ENCODE measurements at places on chromosomes 5 and 9.

DNA sequence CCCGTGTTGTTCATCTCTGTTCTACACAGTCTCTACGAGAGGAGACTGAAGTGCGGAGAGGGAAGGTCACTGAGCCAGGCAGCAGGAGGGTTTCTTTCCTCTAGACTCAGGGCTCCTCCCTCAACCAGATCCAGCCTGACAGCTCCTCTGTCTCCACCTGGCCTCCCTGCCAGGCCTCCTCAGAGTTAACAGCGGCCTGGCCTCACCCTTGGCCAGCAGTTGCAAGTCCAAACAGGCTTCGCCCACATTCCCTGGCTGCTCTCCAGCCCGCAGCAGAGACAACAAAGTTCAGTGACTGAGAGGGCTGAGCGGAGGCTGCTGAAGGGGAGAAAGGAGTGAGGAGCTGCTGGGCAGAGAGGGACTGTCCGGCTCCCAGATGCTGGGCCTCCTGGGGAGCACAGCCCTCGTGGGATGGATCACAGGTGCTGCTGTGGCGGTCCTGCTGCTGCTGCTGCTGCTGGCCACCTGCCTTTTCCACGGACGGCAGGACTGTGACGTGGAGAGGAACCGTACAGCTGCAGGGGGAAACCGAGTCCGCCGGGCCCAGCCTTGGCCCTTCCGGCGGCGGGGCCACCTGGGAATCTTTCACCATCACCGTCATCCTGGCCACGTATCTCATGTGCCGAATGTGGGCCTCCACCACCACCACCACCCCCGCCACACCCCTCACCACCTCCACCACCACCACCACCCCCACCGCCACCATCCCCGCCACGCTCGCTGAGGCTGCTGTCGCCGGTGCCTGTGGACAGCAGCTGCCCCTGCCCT is at the start of gene HRCT1:
HRCT1 (plus strand) TSS at position 291 of the 768 bp plus-strand sequence; CDS start at position 377, 86 bp downstream.
- no peak for DNase-seq

GRCh38 chr9:92728831-92729734 is 35.5 kb downstream of the BICD2 start:
- no peak for DNase-seq

DNA sequence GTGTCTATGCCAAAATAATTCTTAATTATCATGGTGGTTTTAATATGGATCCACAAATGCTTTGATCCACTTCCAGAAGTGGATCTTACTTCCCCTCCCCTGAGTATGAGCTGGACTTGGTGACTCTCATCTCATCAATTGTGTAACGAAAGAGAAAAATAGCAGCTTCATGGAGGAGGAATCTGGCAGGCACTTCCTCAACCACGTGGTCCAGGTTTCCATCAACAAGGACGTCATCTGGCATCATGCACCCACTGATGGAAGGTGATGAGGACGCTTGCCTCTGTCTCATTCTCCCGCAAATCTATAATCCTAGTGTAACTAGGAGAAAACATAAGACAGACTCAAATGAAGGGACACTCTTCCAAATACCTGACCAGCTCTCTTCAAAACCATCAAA is 54.6 kb upstream of the S1PR3 start:
- no peak for DNase-seq

GRCh38 chr5:139696894-139697658 is 48.9 kb downstream of the CXXC5 start:
- DNase-seq, result no peak

GRCh38 chr5:5460311-5460710 is 37.8 kb downstream of the ICE1 start:
- no peak for DNase-seq

- DNase-seq, result no peak
Measured at GRCh38 chr5:13771011-13771571, 173.4 kb downstream of the DNAH5 start.

- no peak for DNase-seq
Measured at GRCh38 chr9:134607971-134608370, 33.6 kb upstream of the COL5A1 start.

DNA sequence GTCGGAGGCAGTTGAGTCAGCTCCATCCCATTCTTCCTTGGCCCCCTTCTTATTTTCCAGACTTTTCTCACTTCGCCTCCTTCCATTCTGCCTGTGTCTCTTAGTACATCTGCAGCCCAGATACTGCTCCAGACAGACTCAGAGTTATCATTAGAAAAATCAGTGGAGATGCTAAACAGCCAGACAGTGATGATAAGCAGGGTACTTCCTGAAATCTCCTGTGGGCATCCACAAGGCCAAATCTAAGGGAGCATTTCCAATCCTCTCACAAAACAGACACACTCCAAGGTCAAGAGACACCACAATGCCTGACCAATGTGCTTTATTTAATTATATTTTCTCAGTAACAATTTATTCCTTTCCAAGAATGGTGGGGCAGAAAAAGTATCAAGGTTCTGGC is 14.5 kb upstream of the RLN1 start:
- DNase-seq, result no peak
